A549 treated with ZK216348 at 1 μM for 4 hours (cell line): ENCODE measurements at places on chromosomes 2 and 18. TPM values are rescaled to one million over a fixed set of nuclear protein-coding genes. Genes with fewer than 3 reads are reported as not detected.

KIF1A gene
- 0.57 to 0.95 TPM (median 0.69 TPM) in 5 replicates for total RNA-seq

GRP gene
- not detected in 5 replicates for total RNA-seq

METTL8 gene
- total RNA-seq, result 23.8 to 31.7 TPM (median 27.9 TPM) in 5 replicates

GALR1 gene
- total RNA-seq, result not detected in 5 replicates

SLC23A3 gene
- total RNA-seq, result 0.28 to 0.80 TPM (median 0.46 TPM) in 5 replicates

RGPD3 gene
- total RNA-seq, result 0.11 to 0.20 TPM (median 0.14 TPM) in 5 replicates

TLX2 gene
- total RNA-seq, result 0.15 to 0.74 TPM (median 0.21 TPM) in 5 replicates

XDH gene
- 0.74 to 1.3 TPM (median 1.2 TPM) in 5 replicates for total RNA-seq

OTOS gene
- total RNA-seq, result not detected in 5 replicates

WDR75 gene
- 33.5 to 52.1 TPM (median 38.7 TPM) in 5 replicates for total RNA-seq

LOXL3 gene
- 0.27 to 1.1 TPM (median 0.58 TPM) in 5 replicates for total RNA-seq

ACKR3 gene
- total RNA-seq, result 12.0 to 26.8 TPM (median 19.4 TPM) in 5 replicates

SNRNP27 gene
- 44.2 to 85.3 TPM (median 57.1 TPM) in 5 replicates for total RNA-seq

MARCHF7 gene
- 42.5 to 85.9 TPM (median 55.8 TPM) in 5 replicates for total RNA-seq

CDK15 gene
- not detected in 5 replicates for total RNA-seq

RTP5 gene
- not detected in 5 replicates for total RNA-seq

EVA1A gene
- 6.2 to 10.3 TPM (median 8.2 TPM) in 5 replicates for total RNA-seq

C2orf80 gene
- not detected in 5 replicates for total RNA-seq

FAHD2A gene
- 25.5 to 34.0 TPM (median 30.1 TPM) in 5 replicates for total RNA-seq

SAP130 gene
- total RNA-seq, result 10.6 to 13.9 TPM (median 11.8 TPM) in 5 replicates

TGFA gene
- total RNA-seq, result 5.1 to 6.6 TPM (median 5.9 TPM) in 5 replicates

CRYBA2 gene
- not detected in 5 replicates for total RNA-seq

MAP3K19 gene
- not detected in 5 replicates for total RNA-seq

SLC40A1 gene
- 1.9 to 2.9 TPM (median 2.7 TPM) in 5 replicates for total RNA-seq

NEUROD1 gene
- total RNA-seq, result not detected in 5 replicates

ALPI gene
- total RNA-seq, result not detected in 5 replicates

CYP1B1 gene
- 4.3 to 7.6 TPM (median 5.6 TPM) in 5 replicates for total RNA-seq

CENPA gene
- total RNA-seq, result 46.7 to 57.0 TPM (median 49.9 TPM) in 5 replicates
